ENCODE measurements at places on chromosomes 12 and 14. TPM values are rescaled to one million over a fixed set of nuclear protein-coding genes. Genes with fewer than 3 reads are reported as not detected.

- ATAC-seq: no peak
Observed at GRCh38 chr12:108117902-108118301, 11.2 kb upstream of the WSCD2 start.

TGM1 gene
- total RNA-seq: 1,652 TPM

- ATAC-seq: no peak
Observed at GRCh38 chr12:70823182-70823976, 97.2 kb downstream of the PTPRR start.

GRCh38 chr12:62291864-62292760, 31.9 kb downstream of the USP15 start:
- ATAC-seq: peak; percentile 48

- peak; percentile 44 for ATAC-seq
Observed at GRCh38 chr12:63844391-63845341, at the start of gene SRGAP1. Gene SRGAP1, plus strand, starts transcription at chr12:63844700. Its CDS starts 117 bp downstream, at chr12:63844817.

TCP11L2 gene
- total RNA-seq: 35.3 TPM

DNA sequence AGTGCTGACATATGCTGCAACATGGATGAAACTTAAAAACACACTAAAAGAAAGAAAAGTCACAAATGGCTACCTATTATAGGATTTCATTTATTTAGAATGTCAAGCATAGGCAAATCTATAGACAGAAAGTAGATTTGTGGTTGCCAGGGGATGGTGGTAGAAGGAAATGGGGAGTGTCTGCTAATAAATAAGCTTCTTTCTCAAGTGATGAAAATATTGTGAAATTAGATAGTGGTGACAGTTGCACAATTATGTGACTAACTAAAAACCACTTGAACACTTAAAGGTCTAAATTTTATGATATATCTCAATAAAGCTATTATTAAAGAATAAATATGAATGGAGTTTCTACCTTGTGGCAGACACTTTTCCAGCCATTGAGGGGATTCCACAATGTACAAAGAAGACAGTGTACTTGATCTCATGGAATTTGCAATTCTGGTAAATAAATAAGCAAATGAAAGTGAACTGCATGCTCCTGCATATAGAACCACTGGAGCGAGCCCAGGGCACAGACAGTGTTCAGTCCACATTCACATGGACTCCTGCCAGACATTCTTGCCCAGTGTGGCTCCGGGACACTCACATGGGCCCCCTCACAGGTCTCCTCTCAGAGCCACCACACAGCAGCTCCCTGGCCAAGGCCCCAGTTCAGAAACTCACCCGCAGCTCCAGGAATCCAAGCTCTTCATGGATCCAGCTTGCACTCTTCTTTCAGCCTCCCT, 107.1 kb upstream of the ARID2 start:
- ATAC-seq: no peak

RERGL gene
- 0.40 TPM for total RNA-seq

DNA sequence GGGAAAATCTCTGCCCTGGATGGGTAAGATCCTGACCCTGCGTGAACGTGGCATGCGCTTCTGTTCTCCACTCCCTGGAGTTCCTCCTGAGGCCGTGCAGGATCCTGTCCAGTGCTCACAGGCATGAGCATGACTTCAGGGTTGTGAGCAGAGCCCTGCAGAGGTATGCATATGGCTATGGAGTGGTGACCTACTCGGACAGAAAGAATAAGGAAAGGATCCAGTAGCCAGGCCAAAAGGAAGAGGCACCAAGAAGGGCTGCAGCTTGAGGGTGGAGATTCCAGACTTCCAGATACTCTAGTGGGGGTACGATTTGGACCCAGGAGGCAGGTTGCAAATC, 20.8 kb upstream of the CD27 start:
- no peak for ATAC-seq

- ATAC-seq: no peak
Observed at GRCh38 chr12:116689979-116690744, 47.7 kb downstream of the SPRING1 start.

DNA sequence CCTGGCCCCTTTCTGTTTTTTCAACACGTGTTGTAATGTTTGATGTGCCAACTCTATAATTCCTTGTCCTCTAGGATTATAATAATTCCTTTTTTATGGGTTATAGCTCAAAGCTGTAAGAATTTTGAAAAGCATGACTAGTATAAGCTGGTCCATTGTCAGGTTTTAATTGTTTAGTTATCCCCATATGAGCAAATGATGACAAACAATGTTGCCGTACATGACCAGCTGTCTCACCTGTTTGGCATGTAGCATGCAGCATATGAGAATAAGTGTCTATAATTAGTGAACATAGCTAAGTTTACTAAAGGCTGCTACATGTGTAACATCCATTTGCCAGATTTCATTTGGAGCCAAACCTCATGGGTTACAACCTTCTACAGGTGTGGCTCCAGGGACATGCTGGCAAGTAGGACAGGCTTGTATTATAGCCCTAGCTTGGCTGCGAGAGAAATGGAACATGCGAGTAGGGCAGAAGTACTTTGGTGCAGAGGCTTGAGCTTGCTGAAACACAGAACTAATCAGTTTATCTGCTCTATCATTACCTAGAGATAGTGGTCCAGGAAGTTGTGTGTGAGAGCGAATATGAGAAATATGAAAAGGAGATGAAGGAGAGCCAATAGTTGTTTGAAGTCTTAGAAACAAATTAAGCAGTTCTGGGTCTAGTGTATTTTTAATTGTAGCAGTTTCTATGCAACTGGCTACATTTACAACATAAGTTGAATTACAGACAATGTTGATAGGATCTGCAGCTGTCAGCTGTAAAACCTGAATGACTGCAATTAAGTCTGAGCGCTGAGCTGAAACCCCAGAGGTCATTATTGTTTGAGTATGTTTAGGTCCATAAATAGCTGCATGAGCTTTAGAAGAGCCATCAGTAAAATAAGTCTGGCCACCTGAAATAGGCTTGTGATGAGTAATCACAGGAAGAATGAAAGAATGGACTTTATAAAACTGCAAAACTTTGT, 22.6 kb upstream of the MAPKAPK5 start:
- ATAC-seq: peak; percentile 31

RAD51B gene
- 12.2 TPM for total RNA-seq

- peak; percentile 84 for ATAC-seq
Observed at GRCh38 chr14:71336489-71337192, 429.4 kb downstream of the PCNX1 start.

ENDOU gene
- 66.9 TPM for total RNA-seq

CBLN3 gene
- 0.44 TPM for total RNA-seq
